ENCODE measurements at places on chromosomes 2 and 18. TPM values are rescaled to one million over a fixed set of nuclear protein-coding genes. Genes with fewer than 3 reads are reported as not detected.

GRCh38 chr18:8399138-8399537 lies 210.1 kb upstream of the RAB12 start:
- DNase-seq = no peak

AFF3 gene
- total RNA-seq = 15.7 TPM

DNA sequence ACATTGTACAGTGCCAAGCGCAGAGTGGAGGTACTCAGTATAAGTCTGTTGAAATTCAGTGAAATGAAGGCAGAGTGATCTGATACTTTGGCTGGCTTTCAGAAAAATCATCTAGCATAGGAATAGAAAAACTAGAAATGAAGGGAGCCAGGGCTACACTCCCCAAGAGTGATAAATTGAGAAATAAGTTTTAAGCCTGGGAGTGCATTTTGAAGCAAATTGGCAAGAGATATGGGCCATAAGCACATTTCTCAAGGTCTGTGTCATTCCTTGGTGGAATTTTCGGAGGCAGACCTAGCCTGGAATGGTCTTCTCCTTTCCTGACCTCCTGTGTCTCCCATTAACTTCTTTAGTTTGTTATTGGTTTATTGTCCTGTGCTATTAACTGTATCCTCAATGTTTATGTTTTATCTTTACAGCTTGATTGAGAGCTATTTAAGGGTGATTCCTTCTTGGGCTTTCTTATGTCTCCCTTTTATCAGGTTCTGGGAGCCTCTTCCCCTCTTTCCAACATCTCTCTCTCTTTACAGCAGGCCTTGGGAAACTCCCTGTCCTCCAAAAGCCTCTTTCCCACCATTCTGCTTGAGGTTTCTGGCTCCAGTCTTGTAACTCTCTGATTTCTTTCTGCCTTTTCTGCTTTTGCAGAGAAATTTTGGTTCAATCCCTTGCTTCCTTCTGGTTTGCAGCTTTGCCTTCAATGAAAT lies 649.5 kb downstream of the SLC4A3 start:
- DNase-seq = no peak

KCNG2 gene
- total RNA-seq = not detected

DNA sequence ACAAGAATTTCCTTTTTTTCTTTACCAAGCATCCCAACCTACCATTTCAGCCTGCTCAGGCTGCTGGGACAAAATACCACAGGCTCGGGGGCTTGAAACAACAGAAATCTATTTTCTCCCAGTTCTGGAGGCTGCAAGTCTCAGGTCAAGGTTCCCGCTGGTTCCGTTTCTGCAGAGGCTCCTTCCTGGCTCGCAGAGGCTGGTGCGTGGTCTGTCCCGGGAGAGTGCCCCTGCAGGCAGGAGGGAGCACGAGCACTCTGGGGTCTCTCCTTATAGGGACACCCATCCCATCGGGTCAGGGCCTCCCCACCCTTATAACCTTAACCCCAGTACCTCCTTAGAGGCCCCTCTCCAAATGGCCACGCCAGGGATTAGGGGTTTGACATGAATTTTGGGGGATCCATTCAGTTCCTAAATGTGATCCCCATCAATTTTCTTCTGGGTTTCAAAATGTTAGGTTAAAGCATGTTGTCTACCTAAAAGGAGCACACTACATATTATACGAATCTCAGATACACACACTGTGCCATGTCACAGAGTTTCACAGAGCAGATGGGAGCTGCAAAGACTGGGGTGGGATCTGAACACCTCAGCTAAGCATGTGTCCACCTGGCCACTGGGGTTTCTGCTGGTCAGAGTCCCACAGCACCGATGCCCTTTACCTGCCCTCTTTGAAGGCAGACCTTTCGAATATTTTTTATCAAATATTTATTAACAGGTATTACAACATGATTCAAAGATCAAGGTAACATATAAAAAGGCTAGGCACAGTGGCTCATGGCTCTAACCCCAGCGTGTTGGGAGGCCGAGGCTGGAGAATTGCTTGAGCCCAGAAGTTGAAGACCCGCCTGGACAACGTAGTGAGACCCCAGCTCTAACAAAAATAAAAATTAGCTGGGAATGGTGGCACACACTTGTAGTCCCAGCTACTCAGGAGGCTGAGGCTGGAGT lies 17.6 kb upstream of the ADI1 start:
- DNase-seq = no peak

GRCh38 chr2:173521450-173522192 lies 166.9 kb downstream of the CDCA7 start:
- no peak for DNase-seq

- DNase-seq = no peak
Measured at GRCh38 chr2:192407692-192408091, 213.0 kb upstream of the TMEFF2 start.

GRCh38 chr2:37549598-37549997 lies 121.8 kb downstream of the CDC42EP3 start:
- DNase-seq = no peak

- DNase-seq = no peak
Measured at GRCh38 chr18:58239879-58240278, 195.9 kb downstream of the NEDD4L start.

- DNase-seq = no peak
Measured at GRCh38 chr2:19676770-19677169, 225.0 kb downstream of the TTC32 start.

- DNase-seq = no peak
Measured at GRCh38 chr2:10940596-10940995, 28.9 kb downstream of the KCNF1 start.

PROKR1 gene
- not detected for total RNA-seq

PXDN gene
- total RNA-seq = 0.84 TPM

MARCHF4 gene
- total RNA-seq = not detected

GRCh38 chr2:159573846-159574606 lies 42.3 kb downstream of the BAZ2B start:
- no peak for DNase-seq

DNA sequence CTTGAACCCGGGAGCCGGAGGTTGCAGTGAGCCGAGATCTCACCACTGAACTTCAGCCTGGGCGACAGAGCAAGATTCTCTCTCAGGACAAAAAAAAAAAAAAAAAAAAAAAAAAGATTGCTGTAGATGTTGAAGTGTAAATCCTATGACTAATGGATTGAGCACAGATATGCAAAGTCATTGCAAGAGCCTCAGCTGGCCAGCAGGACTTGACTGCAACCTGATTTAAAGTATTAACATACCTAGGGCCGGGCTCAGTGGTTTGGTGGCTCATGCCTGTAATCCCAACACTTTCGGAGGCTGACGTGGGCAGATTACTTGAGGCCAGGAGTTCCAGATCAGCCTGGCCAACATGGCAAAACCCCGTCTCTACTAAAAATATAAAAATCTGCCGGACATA lies 103.4 kb upstream of the MSH2 start:
- no peak for DNase-seq

GRCh38 chr2:152763651-152764050 lies 45.2 kb downstream of the ARL6IP6 start:
- DNase-seq = no peak

DNA sequence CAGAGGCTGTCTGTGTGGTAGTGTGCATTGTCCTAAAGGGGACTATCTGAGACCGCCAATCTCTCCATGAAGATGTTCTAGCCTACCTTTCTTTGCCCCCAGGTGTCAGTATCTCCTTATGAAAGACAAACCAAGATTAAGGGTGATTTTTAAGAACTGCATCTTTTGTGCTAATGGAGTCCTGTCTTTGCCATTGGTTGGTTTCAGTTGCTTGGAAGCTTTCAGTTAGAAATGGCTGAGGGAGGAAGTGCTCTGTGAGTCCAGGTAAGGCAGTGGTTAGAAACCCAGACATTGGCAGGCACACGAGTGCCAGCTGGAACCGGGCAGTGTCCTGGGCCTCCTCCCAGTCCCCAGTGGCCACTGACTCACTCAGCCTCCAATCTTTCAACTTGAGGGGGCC lies 111.3 kb downstream of the DOCK10 start:
- DNase-seq = no peak

ANKRD36 gene
- total RNA-seq = 67.0 TPM

DNA sequence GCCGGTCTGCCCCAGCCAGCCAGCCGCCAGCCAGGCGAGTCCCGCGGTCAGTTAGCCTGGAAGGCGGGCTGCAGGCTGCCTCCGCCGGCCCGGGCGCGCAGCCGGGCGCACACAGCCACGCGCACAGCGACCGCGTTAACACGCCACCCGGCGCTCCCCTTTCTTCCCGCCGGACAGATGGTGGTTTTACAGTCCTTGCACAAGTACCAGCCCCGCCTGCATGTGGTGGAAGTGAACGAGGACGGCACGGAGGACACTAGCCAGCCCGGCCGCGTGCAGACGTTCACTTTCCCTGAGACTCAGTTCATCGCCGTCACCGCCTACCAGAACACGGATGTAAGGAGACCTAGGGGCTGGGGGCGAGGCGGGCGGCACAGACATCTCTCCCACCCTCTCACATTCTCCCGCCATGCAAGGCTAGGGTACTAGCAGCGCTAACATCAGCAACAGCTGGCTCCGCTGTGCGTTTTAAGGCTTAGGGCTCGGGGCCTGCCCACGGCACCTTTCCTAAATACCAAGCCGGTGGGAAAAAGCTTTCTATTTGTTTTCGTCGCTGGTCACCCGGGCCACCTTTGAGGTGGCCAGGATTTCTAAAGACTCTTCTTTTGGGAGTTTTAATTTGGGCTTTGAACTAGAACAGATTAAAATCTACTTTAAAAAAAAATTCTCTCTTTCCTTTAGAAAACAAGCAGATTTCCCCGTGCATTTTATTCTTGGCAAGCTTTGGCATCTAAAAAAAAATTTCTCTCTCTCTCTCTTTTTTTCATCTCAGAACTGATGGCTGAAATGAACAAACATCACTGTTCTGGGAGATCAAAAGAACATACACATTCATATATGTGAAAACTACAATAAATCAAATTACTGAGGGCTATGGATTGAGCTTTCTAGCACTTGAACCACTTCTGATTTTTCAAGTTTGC lies 2.9 kb downstream of the TBR1 start:
- no peak for DNase-seq
